G401 (cell line): ENCODE measurements at places on chromosomes 16 and 17. TPM values are rescaled to one million over a fixed set of nuclear protein-coding genes. Genes with fewer than 3 reads are reported as not detected.

Gene AGRP
- total RNA-seq: not detected in 2 replicates

- no peak for DNase-seq
These were observed 200.3 kb downstream of the SEC14L1 start for GRCh38 chr17:77341069-77341541.

Gene ANKRD40CL
- total RNA-seq: not detected in 2 replicates

- DNase-seq: no peak
These were observed 12.8 kb downstream of the CDK3 start for GRCh38 chr17:76013377-76013932.

DNA sequence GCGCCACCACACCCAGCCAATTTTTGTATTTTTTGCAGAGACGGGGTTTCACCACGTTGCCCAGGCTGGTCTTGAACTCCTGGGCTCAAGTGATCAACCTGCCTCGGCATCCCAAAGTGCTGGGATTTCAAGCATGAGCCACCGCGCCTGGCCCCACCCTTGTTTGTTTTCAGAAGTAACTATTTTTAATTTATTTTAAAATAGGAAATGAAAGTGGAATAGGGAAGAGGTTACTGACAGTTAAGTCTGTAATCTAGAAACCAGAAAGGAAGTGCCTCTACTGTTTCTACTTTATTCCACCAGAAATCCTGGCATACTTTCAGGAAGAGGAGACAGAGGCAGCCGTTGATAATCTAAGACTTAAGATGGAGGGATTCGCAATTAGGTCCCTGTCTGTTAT lies 225.6 kb downstream of the TANC2 start:
- no peak for DNase-seq

Gene HCRT
- total RNA-seq: not detected in 2 replicates

GRCh38 chr17:74453665-74454196 lies 12.7 kb upstream of the CD300A start:
- no peak for DNase-seq

Gene OR4D1
- total RNA-seq: not detected in 2 replicates
